ENCODE measurements at places on chromosomes 6 and 20.

- no peak for DNase-seq
Measured at GRCh38 chr20:34579191-34579978, 20.9 kb downstream of the MAP1LC3A start.

GRCh38 chr6:139628270-139628669 lies 253.8 kb upstream of the CITED2 start:
- no peak for DNase-seq

DNA sequence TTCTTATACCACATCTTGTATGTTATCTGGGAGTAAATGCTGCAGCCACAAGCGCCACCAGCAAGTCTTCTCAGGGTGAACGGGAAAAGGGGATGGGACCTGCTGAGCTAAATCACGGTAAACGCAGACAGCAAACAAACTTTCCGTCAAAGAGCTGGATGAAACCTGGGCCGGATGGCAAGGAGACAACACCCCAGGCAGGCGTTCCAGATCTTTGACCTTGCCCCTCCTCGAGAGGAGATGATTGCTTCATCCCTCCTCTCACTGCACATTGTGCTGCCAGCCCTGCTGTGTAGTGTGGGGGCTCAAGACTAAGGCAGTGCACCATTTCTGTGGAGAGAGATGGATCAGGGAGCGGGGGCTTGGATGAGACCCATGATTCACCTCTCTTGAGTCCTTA lies 9.8 kb downstream of the RAET1E start:
- no peak for DNase-seq

DNA sequence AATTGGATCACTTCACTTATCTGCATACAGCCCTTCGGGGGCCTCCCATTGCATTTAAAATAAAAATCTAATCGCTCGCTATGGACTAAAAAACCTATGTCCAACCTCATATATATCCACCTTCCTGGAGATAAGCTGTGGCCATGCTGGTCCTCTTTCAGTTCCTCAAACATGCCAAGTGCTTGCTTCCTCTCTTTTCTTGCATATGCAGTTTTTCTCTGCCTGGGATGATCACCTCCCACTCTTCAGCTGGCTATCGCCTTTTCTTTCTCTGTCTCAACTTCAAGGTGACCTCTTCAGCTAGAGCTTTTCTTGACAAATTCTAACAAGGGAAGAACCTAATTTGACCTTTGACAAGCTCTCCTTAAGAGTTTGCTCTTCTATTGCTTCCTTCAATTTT lies 5.6 kb upstream of the TFB1M start:
- DNase-seq: no peak

GRCh38 chr6:135260612-135261011 lies 79.5 kb downstream of the MYB start:
- DNase-seq: no peak

DNA sequence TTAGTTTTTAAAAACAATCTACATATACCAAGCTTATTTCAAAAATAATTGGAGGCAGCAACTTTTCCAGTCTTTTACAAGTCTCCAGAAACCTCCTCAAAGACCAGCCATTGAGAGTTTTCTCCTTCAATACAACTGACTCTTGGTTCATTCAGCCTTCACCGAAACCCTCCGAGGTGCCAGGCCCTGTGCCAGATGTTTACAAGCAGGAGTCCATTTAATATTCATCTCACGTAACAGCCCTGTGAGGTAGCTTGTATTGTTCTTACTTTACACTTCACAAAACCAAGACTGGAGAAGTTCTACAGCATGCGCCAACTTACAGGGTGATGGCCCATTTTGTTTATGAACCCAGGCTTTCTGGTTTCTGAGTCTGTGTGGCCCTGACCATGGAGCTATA lies 5.5 kb upstream of the NEDD9 start:
- DNase-seq: no peak

Data from GF-D8 (cell line).